ENCODE measurements at places on chromosomes 1 and 21.

GRCh38 chr1:165891111-165891860, 63.9 kb downstream of the UCK2 start:
- no peak for DNase-seq

GRCh38 chr1:115665319-115666096, 23.7 kb downstream of the VANGL1 start:
- no peak for DNase-seq

GRCh38 chr1:114131526-114132220, 22.0 kb downstream of the SYT6 start:
- DNase-seq, result no peak

DNA sequence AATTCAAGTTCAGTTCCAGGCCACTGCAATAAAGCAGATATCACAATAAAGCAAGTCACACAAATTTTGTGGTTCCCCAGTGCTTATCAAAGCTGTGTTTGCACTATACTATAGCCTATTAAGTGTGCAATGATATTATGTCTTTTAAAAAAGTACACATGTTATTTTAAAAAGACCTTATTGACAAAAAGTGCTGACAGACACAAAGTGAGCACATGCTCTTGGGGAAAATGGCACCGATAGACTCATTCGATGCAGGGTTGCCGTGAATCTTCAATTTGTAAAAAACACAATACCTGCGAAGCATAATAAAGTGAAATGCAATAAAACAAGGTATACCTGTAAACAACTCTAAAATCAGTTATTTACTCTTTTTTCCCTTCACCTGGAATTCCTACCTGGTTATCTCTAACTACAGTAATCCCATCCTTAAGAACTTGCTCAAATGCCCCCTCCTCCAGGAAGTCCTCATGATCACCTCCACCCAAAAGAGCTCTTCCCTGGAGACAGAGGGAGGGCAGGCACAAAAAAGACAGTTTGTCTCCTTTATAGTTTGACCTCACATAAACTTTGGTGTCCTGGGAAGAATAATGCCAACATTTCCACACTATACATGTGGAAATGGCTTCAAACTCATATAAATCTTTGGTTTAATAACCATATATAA, 9.7 kb upstream of the C1orf198 start:
- no peak for DNase-seq

DNA sequence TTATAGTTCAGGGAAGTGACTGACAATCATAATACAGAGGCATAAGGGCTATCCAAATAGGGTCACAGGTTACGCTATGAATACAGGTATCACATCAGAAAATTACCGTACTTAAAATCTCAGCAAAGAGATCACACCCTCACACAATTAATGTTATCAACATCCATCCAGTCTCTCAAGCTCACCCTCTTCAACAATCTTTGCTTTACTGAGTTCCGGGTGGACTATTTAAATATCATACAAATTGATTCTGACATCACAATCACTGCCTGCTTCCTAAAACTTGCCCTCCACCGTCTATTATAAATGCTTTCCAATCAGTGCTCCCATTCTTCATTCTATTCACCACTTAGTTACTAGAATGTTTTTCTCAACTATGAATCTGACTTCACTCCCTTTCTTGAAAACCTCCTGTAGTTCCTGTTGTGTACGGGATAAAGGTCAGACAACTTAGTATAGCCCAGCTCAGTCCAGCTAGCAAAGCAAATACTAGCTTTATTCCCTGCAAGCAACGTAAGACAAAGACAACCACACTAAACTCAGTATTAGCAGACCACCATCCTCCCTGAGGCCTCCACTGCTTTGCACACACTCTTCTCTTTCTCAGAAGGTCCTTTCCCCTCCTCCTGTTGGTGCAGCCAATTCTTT, 398.7 kb downstream of the SMYD3 start:
- peak; percentile 70 for DNase-seq

- DNase-seq, result no peak
Observed at GRCh38 chr1:41855713-41856112, 63.0 kb downstream of the HIVEP3 start.

- DNase-seq, result no peak
Observed at GRCh38 chr1:11822091-11822490, 16.1 kb downstream of the CLCN6 start.

DNA sequence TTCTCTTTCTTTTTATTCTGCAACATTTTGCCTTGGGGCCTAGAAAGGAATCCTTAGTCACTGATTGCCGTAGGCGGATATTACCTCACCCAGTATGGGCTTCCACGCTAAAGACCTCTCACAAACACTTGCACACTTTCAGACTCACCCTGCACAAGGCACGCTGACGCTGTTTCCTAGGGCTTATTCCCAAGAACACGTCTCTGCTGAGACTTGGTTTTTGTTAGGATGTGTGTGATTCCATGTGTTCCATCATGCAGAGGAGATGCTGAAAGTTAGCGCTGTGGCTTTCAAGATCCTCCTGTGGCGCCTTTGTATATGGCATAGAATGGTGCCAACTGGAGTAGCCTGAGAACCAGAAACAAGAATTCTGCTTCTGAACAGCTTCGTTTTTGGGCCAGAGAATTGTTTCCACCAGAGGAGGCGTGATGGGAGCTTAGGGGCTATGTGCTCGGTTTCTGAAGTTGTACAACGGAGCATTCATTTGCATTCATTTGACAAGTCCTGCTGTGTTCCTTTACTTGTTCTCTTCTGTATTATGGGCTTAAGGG, 297.0 kb downstream of the DISC1 start:
- no peak for DNase-seq

GRCh38 chr1:192575499-192576189, at the start of gene RGS1:
Gene RGS1, plus strand, starts transcription at chr1:192575773. Its CDS starts 20 bp downstream, at chr1:192575793.
- DNase-seq, result no peak

GRCh38 chr1:87450136-87450535, 121.5 kb downstream of the LMO4 start:
- no peak for DNase-seq

DNA sequence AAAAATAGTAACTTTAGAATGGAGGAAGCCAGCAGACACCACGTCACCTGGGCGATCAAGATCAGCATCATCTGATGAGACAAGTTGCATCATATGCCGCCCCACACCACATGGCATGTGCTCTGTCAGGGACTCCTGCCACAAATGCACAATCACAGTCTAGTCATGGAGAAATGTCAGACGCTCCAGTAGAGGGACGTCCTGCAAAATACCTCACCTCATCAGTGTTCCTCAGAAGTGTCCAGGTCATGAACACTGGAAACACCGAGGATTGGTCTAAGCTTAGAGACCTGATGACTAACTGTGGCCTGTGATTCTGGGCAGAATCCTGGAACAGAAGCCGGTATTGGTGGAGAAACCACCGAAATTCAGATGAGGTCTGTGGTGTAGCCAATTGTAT, 14.3 kb downstream of the ADARB1 start:
- DNase-seq, result no peak

DNA sequence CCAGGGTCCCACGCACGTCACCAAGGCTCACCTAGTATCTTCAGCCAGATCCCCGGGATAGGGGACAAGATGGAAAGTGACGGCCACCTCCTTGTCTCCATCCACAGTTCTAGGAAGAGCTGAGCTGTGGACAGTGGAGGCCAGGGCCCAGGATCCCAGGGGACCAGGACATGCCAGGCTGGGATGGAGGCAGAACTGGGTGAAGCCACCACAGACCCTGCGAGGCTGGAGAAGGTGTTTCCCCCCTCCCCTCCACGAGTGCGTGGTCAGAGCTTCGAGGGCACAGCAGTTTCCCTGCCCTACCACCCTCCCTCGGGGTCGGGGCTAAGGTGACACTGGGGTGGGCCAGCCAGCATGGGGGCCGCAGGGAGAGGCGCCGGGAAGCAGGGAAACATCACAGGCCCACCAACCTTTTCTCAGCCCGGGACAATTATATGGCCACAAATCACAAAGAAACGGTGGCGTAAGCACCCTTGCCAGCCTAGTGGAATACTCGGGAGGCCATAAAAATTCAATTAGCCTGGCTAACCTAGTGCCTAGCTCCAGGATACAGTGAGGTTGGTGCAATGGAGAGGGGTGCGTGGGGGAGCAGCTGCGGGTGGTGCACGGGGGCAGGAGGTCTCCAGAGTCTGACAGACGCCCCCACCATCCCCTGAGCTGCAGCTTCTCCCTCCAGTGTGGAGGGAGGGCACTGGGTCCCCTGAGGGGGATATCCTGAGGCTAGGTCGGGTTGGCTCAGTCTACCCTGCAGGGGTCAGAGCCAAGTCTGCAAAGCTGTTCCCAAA, 13.4 kb downstream of the DRAXIN start:
- DNase-seq, result no peak

DNA sequence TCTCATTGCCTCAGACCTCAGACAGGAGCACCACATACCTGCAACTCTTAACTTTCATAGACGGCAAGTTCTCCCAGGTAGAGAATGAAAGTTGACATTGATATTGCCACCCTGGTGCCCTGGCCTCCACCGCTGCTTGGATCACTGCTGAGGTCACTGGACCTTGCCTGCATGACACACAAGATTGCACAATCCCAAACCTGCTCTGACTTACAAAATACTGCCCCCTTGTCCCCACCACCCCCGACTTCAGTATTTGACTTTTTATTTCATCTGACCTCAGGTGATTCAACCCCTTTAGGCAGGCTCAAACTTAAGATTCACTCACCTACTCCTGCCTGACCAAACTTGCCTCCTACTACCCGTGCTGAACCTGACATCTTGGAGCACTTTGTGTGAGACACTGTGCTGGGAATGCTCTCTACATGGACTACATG, 43.1 kb upstream of the S1PR1 start:
- DNase-seq, result no peak

- DNase-seq, result no peak
Observed at GRCh38 chr1:206808615-206809014, 36.3 kb upstream of the IL10 start.

DNA sequence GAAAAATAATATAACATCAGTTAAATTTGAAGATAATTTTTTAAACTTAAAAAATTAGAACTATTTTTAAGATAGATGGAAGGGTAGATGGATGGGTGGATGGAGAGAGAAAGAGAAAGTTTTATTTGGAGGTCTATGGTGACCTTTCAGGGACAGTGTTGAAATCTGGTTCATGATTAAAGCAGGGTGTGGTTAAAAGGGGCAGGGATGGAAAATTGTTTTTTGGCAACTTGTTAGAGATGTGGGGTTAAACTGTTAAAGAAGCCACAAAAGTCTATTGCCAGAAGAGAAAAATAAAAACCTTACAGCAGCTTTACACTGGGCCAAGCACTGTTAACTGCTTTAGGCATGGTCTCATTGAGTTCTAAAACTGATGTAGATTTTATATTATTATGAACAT, 134.9 kb upstream of the GORAB start:
- no peak for DNase-seq

DNA sequence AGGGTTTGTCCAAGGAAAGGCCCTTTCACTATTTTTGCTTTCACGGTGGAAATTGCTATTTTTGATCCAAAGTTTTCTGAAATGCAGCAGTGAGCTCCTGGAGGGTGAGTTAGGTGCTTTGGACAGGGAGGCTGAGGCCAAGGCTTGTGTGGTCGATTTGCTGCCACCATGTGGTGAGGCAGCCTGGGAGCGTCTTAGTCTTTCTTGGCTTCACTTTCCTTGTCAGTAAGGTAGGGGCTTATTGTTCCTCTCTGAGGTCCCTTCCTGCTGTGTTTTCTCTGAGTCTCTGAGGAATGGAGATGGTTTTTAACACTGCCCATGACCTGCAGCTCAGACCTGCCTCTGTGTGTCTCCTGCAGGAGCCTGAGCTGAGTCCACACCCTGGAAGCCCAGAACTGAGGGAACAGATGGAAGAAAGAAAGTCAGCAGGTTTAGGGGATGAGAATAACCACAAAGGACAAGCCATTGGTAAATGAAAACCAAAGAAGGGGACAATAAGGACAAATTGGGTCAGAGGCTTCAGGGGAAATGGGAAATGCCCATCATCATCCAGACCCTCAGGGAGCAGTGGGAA, 20.1 kb upstream of the S100A10 start:
- no peak for DNase-seq

DNA sequence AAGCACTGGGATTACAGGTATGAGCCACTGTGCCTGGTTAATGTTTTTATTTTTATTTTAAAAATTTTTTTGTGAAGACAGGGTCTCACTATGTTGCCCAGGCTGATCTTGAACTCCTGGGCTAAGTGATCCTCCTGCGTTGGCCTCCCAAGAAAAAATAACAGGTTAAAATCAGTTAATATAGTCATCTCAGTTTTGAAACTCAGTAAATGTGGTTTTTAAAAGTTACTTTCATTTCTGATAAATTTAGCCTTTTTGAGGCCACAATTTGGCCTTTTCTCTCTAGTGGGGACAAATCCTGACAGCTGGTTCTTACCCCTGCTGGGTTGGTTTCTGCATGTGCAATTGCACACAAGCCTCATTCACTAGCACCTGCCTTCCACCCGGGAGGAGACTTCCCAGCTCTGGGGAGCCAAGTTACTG, 13.3 kb downstream of the PMF1 start:
- DNase-seq, result no peak

GRCh38 chr1:208036918-208037766, 126.2 kb upstream of the CD34 start:
- DNase-seq, result no peak

DNA sequence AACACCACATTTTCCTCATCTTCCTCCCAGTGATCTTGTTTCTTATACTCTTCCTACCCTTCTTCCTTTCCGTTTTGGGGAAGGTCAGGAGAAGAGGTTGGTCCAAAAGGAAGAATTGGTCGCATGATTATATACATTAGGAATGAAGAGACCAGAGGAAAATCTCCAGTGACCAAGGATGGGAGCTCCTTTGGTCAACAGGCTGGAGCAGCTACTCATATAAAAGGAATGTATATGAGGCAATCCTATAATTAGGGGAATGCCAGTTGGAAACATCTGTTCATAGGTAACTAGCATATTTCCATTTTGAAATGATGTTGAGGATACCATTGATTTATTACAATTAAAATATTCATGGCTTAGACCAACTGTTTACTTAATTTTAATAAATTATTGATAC, 114.5 kb downstream of the LRRC40 start:
- DNase-seq, result no peak

GRCh38 chr1:59057211-59057694, 239.6 kb upstream of the FGGY start:
- peak; percentile 34 for DNase-seq

GRCh38 chr1:25110036-25110435, 122.3 kb downstream of the SYF2 start:
- no peak for DNase-seq

DNA sequence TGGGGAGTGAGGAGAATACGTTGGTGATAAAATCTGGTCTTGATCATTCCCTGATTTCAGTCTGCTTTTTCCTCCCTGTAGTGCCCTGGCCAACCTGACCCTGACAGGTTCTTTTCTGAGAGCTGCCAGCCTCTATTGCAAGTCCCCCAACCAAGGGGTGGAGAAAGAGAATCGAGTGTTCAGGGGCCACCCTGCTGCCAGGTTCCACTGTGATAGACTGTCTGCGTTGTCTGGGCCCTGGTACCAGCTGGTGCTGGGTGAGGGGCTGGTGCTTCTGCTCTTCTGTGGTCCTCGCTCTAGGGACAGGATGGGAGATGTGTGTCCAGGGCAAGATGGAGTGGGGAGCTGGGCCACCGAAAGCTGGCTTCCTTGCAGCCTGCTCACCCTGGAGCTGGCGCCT, 214.6 kb downstream of the CAMTA1 start:
- no peak for DNase-seq

- DNase-seq, result no peak
Observed at GRCh38 chr1:67738401-67738800, 53.4 kb downstream of the GADD45A start.

Measured in NCI-H748 treated with DMSO at 0.1 percent for 48 hours (cell line).